Epithelial cell of umbilical artery (primary cell): ENCODE measurements at places on chromosomes 4 and X. TPM values are rescaled to one million over a fixed set of nuclear protein-coding genes. Genes with fewer than 3 reads are reported as not detected.

Gene USP9X
- 86.3 and 86.4 TPM in 2 replicates for total RNA-seq

Gene DUX4
- not detected in 2 replicates for total RNA-seq

Gene FGD1
- 1.3 and 2.3 TPM in 2 replicates for total RNA-seq

Gene DAPP1
- not detected in 2 replicates for total RNA-seq

Gene KLF3
- 13.6 and 18.4 TPM in 2 replicates for total RNA-seq

Gene SLC34A2
- not detected in 2 replicates for total RNA-seq

Gene CENPC
- total RNA-seq = 13.3 and 14.1 TPM in 2 replicates

Gene CRLF2
- not detected in 2 replicates for total RNA-seq

Gene TMPRSS11B
- total RNA-seq = not detected in 2 replicates

Gene FGF13
- under 0.01 TPM in 1 of 2 replicates, not detected in the other for total RNA-seq

Gene MAP7D2
- 0.15 TPM in 1 of 2 replicates, not detected in the other for total RNA-seq

Gene PNMA6F
- not detected in 2 replicates for total RNA-seq

Gene STAP1
- not detected in 2 replicates for total RNA-seq

Gene NUDT11
- 5.6 and 11.0 TPM in 2 replicates for total RNA-seq

Gene UGT2A1
- 0.65 and 1.8 TPM in 2 replicates for total RNA-seq

Gene DGAT2L6
- not detected in 2 replicates for total RNA-seq

Gene P2RY8
- not detected in 2 replicates for total RNA-seq

Gene RNF212
- total RNA-seq = 0.32 and 0.91 TPM in 2 replicates

Gene HS3ST1
- total RNA-seq = under 0.01 TPM in 2 replicates

Gene MGAT4D
- total RNA-seq = not detected in 2 replicates

Gene PTTG2
- total RNA-seq = not detected in 2 replicates

Gene NAA15
- 40.6 and 41.6 TPM in 2 replicates for total RNA-seq

Gene AP1S2
- total RNA-seq = 86.7 and 181 TPM in 2 replicates

Gene APBB2
- 93.9 and 134 TPM in 2 replicates for total RNA-seq

Gene HMX1
- total RNA-seq = not detected in 2 replicates

Gene RBMXL3
- total RNA-seq = not detected in 2 replicates

Gene FRYL
- 66.3 and 118 TPM in 2 replicates for total RNA-seq

Gene SCOC
- total RNA-seq = 65.6 and 74.5 TPM in 2 replicates

Gene GPR78
- not detected in 2 replicates for total RNA-seq

Gene GJB1
- total RNA-seq = not detected in 2 replicates

Gene CCDC160
- total RNA-seq = not detected in 2 replicates

Gene HUWE1
- 67.6 and 70.7 TPM in 2 replicates for total RNA-seq

Gene MED14
- total RNA-seq = 14.0 and 24.0 TPM in 2 replicates

Gene EOLA1
- 13.3 and 16.3 TPM in 2 replicates for total RNA-seq

Gene SLC49A3
- total RNA-seq = 1.9 and 5.2 TPM in 2 replicates

Gene PUDP
- 7.1 and 17.5 TPM in 2 replicates for total RNA-seq

Gene RPS6KA6
- 0.91 and 1.3 TPM in 2 replicates for total RNA-seq

Gene LANCL3
- total RNA-seq = under 0.01 TPM in 2 replicates

Gene KDR
- 135 and 226 TPM in 2 replicates for total RNA-seq

Gene CCNB3
- under 0.01 and 0.15 TPM in 2 replicates for total RNA-seq

Gene FRAS1
- 3.9 and 9.9 TPM in 2 replicates for total RNA-seq

Gene RAI2
- 0.32 TPM in 1 of 2 replicates, not detected in the other for total RNA-seq

Gene SHROOM3
- total RNA-seq = 2.6 and 3.6 TPM in 2 replicates

Gene IL2RG
- not detected in 2 replicates for total RNA-seq

Gene CHRNA9
- not detected in 2 replicates for total RNA-seq

Gene DSPP
- total RNA-seq = not detected in 2 replicates

Gene RENBP
- 1.9 and 7.9 TPM in 2 replicates for total RNA-seq

Gene CXorf51B
- total RNA-seq = not detected in 2 replicates

Gene GPR34
- total RNA-seq = not detected in 2 replicates

Gene ADH1B
- 0.65 and 1.2 TPM in 2 replicates for total RNA-seq
